Naive thymus-derived CD8-positive, alpha-beta T cell (primary cell): ENCODE measurements at places on chromosomes 12 and 14.

- no peak for DNase-seq
These were observed 28.1 kb upstream of the PRICKLE1 start for GRCh38 chr12:42617622-42618021.

DNA sequence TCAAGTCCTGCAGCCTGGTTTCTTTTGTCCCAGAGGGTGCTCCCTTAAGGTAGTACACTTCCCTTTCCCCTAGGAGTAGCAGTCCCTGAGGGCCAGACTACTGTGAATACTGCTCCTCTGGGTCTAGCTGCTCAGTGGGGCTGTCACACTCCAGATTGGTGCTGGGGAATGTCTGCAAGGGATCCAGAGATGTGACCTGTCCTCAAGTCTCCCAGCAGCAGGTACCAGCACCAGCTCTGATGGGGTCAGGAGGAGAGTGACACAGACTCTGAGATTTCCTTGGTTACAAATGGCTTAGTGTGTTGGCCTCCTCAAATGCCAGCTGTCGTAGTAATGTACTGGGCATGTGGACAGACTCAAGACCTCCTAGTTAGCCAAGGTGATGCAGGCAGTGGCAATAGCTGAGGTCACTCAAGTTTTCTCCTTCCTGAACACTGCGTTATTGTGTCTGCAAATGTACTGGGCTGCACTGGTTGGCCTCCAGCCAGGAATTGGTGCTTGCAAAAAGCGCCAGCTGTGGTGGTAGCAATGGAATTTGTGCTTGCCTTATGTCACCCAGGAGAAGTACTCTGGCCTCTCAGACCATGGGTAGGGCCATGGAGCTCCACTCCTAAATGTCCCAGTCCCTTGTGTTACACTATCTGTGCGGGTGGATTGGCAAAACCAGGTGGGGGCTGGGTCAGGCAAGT, 36.4 kb upstream of the AEBP2 start:
- no peak for DNase-seq

- no peak for DNase-seq
These were observed 1.3 kb upstream of the ATP5MC2 start for GRCh38 chr12:53677016-53677799.

DNA sequence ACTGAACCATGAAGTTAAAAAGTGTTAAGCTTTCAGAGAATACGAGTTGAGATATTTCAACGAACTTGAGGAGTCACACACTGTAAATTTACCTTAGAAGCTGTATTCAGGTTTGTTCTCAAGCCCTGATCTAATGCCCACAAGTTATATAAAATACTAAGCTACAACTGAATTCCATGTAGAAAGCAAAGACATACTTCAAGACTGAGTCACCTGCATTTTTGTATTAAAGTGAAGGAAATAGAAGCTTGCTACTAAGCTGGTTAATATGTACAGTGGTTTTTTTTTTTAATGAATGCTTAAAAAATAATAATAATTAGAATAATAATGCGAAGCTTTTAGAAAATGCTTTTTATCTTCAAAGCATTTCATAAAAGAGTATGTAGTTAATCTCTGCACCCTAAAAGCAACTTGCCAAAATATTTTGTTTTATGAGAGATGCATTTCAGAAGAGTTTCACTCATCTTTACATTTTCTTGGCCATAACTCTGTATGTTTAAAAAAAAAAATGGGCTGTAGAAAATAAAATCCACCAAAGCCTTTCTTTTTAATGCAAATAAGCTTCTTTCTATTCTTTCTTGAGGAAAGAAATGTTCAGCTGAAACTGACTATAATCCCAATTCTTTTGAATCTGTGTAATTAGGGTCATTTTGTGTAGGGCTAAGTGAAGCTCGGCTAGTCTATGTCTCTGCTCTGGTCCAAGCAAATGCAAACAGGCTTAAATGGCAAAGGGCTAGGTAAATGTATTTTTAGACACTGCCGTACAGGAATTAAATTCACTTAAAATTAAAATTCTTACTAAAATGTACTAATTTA, 1047.5 kb upstream of the FLRT2 start:
- no peak for DNase-seq

GRCh38 chr12:122195405-122195804, 8.1 kb upstream of the B3GNT4 start:
- DNase-seq: no peak
